ENCODE measurements at places on chromosomes 2 and 18. TPM values are rescaled to one million over a fixed set of nuclear protein-coding genes. Genes with fewer than 3 reads are reported as not detected.

DNA sequence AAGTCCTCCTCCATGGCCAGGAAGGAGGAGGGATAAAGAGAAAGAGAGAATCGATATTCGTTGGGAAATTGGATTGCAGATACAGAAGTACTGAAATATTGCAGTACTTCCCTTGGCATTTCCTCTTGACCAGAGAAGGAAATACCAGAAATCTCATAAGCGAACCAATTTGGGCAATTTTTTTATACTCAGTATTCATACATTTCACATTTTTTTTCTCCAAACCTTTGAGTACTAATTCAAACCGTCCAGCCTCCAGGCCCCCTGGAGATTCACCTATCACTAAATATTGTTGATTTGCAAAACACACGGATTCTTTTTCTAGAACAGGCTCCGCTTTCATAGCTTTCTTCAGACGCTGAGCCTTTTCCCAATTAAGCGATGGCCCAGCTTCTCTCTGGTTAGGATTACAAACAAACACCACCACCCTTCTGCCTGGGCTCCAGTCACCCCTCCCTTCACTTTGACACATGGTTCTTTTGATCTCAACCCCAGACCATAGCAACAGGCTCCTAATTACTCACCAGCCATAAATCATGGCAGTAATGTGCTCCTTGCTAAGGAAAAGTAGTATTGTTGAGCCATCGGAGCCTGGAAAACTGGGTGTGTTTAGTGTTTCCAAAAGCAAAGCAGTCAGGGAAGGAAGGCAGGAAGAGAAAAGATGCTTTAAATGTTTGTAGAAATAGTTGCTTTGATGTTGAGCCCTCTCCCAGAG, 138.4 kb upstream of the CCDC68 start:
- DNase-seq: peak; percentile 88

DNA sequence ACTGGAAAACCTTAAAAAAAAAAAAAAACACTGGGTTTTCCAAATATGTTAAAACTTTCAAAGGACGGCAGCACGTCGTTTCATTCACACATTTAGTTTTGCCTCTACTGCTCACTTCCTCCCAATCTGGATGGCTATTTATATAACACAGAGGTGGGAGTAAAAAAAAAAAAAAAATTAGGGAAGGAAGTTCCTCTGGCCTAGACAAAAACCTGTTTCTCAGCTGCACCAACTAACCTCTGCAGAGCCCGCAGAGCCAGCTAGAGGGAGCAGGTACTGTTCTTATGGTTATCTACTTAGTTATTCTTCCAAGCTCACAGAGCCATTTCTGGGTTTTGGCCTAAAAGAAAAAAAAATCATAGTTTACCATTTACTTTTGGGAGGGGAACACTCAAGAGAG, 28.1 kb downstream of the SLC1A4 start:
- no peak for DNase-seq

- DNase-seq: peak; percentile 46
Observed at GRCh38 chr18:29146068-29146467, 969.1 kb upstream of the CDH2 start.

- DNase-seq: peak; percentile 13
Observed at GRCh38 chr2:95278051-95278471, 3.8 kb downstream of the PROM2 start.

DNA sequence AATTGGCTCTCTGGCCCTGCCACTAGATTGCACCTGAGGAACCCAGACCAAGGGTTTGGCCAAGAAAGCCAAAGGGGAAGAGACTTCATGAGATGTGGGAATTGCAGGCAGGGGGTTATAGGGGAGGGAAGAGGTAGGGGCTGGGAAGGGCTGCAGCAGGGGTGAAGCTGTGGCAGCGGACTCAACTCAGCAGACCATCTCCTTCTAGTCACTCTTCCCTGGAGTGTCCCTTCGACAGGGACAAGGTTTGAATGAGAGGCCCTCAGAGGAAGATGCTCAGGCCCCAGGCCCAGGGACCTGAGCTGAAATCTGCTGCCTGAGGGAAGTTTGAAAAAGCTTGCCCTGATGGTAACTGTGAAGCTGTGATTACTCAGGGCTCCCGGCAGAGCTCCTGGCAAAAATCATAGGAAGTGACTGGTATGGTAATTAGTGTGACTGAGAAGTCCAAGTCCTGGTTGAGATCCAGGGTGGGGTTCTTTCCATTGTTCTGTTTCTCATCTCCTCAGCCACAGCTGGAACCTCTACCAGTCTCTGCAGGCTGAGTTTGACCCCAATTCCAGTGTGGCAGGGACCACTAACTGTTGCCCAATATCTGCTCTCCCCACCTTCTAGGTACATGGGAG, 300.9 kb downstream of the CYP26B1 start:
- no peak for DNase-seq

DNA sequence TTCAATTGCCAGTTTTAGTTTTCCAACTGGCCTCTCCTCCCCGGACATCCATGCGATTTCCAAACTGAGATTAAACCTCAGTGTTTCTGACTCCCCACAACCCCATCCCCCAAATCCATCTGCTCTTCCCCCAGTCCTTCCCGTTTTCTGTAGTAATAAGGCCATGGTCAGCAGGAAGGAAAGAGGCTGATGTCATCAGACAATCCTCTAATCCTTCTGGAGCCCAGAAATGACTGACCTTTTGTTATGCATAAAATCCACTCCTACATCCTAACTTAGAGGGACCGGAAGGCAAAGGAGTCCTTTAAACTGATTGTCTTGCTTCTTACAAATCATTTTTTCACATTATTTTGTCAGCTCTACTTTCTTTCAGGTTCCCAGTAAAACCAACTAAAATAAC, 155.8 kb downstream of the INO80D start:
- DNase-seq: peak; percentile 70

- no peak for DNase-seq
Observed at GRCh38 chr18:59501920-59502273, 142.8 kb upstream of the LMAN1 start.

- DNase-seq: no peak
Observed at GRCh38 chr2:239677453-239678185, 276.8 kb upstream of the HDAC4 start.

DNA sequence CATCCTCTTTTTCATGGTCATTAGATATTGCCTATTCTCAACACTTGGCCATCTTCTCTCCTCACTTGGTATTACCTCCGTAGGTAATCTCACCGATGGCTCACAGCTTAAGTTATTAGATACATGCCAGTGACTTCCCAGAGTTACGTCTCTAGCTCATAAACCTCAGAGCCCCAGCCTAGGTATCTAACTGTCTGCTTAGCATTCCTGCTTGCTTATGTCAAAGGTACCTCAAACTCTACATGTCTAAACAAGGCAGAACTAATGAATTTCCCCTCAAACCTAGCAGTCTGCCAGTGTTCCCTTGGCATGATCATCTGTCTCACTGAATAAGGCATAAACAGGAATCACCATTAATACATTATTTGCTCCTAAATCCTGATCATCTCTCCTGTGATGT, 27.7 kb upstream of the ZNF638 start:
- DNase-seq: no peak

GRCh38 chr2:218962859-218963492, 3.5 kb downstream of the CDK5R2 start:
- DNase-seq: peak; percentile 66

DNA sequence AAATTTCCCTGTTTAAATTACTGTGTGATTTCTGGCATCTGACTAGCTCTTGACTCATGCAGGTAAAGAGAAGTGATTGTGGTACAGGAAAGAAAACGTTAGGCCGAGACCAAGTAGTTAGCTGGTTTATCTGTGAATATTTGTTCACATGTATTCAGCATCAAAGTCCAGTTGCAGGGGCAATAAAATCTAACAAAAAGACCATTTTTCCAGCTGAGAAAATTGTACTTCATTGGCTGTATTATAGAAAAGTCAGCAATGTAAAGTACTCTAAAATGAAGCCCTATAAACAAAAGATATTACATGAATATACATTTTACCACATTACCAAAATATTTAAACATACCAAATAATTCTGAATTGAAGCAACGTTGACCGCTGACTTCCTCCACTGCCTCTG, 88.3 kb downstream of the NBAS start:
- no peak for DNase-seq

DNA sequence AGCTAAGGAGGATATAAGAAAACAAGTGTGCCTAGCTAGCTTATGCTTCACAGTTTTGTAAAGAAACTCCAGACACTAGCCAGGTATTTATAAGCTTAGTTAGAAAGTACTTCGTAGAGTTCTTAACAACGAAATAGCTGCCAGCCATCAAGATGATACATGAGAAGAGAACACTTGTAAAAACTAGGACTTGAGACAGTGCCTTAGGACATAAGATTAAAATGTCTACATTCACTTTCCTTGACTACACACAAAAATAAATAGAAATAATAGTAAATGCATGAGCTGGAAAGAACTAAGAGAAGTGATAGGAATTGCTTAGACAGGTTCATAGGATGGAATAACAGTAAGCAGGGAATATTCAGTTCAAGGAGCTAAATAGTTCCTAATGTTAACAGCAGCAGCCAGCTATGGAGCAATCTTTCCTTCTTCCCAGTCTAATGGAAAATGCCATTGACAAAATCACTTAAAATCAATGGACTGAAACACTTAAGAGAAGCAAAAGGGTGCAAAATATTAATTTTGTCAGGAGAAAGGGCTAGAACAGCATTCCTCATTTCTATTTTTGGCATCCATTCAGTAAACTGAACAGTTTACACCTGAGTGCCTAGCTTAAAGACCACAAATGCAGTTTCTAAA, 186.6 kb downstream of the PDE11A start:
- no peak for DNase-seq

DNA sequence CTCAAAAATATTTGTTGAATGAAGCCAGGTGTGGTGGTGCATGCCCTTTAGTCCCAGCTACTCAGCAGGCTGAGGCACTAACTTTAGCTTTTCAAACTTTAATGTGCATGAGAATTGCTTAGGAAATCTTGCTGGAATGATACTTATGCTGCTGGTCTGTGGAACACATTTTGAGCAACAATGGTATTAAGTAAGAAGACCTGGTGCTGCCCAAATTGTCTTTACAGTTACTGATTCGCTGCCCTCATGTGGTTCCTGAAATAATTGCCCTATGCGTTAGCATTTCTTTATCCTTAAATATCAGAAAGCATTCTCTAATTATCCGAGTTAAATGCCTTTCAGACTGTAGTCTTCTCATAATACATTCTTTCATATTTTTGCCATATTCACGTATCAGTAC, 76.0 kb upstream of the SESTD1 start:
- DNase-seq: peak; percentile 39

DNA sequence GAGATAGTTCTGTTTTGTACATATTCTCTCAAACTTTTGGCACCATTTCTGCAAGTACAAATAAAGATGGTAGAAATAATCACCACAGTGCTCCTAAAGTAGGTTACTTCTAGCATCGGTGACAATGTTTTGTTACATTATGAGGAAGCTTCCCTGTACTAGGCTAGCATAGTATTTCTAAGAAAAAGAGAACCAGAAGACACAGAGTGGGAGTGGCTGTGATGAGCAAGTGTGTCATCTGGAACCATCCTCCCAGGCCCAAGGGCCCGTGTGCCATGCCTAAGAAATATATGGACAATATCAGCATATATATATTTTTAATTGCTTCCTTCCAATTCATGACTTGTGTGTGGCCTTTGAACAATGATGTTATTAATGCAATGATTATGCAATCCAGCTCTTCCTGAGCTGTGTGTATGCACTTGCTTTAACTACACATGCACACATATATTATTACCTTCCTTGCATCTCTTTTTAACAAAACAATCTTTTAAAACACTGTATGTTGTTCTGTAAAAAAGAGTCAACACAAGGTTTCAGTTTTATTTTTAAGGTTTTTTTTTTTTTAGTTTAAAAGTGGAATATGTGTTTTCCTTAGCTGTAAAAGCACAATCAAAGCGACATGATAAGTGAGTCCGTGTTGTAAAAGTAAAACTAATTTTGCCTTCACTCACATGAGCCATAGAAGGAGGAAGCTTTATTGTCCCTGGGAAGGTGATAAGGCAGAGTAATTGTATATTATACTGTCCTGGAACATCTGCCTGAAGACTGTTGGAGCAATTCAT, 303.9 kb downstream of the ZNF407 start:
- DNase-seq: peak; percentile 11

GRCh38 chr2:24912986-24913385, 7.1 kb downstream of the ADCY3 start:
- no peak for DNase-seq

- DNase-seq: no peak
Observed at GRCh38 chr18:57040175-57040574, 106.7 kb upstream of the BOD1L2 start.

- DNase-seq: no peak
Observed at GRCh38 chr2:207640661-207641060, 15.5 kb upstream of the METTL21A start.

- DNase-seq: no peak
Observed at GRCh38 chr2:153408710-153409385, 69.7 kb downstream of the RPRM start.

GRCh38 chr2:149409506-149409905, 79.1 kb downstream of the LYPD6 start:
- no peak for DNase-seq

DNA sequence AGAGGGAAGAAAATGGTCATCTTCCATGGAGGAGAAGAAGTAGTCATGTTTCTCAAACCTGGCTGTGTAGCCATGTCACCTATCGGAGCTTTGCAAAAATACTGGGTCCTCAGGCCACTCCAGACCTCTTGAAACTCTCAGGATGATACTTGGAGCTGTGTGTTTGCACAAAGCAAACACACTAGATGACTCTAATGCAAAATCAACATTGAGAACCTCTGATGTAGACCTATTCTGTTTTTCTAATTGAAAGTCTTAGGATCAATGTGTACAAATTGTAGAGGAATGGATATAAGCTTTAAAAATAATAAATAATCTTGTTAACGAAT, 444.3 kb downstream of the RND3 start:
- no peak for DNase-seq

DNA sequence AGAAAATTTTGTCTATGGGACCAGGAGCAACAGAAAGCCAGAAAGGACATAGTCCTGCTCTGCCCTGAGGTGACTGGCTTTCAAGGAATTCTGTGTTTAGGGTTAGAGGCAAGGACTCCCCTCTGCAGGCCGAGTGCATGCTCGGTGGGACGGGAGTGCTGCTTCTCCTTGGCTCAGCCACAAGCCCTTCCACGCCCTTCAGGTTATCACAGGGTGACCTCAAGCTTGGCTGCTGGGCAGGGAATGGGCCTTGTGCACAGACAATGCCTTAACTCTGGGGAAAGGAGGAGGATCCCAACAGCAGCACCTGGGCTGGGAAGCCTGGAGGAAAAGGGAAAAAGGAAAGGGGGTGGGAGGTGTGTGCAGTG, 32.8 kb downstream of the FAM178B start:
- DNase-seq: no peak

SIX2 gene
- under 0.01 TPM for total RNA-seq

IL37 gene
- not detected for total RNA-seq

DSG4 gene
- not detected for total RNA-seq

PLEKHA3 gene
- total RNA-seq: 8.4 TPM

KRTCAP3 gene
- not detected for total RNA-seq

NTSR2 gene
- total RNA-seq: not detected

LINC00305 gene
- total RNA-seq: not detected

TWIST2 gene
- total RNA-seq: 58.7 TPM

RNF152 gene
- total RNA-seq: 11.7 TPM

All from fibroblast of villous mesenchyme (primary cell).